ENCODE measurements at places on chromosomes 13 and 19. TPM values are rescaled to one million over a fixed set of nuclear protein-coding genes. Genes with fewer than 3 reads are reported as not detected.
A peak's percentile ranks its signal among the peaks of the same experiment; 100 is the strongest.

DNA sequence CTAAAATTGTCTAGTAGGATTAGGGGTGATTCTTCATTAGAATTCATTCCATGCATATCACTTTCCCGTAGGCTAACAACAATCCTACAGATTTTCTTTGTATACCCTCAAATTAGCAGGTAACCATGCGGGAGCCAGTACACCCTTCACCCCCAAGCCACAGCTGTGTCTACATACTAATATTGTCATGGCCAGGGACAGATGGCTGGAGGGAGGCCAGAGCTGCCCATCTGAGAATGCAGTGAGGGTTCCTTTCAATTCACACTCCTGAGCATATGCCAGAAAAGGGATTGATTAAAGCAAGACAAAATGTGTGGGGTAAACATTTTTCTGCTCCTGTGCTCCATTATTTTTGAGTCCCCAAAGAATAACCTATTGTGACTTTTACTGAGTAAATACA is 68.9 kb downstream of the FREM2 start:
- DNase-seq, result no peak

The GPR4 gene
- not detected for total RNA-seq

- peak; percentile 63 for DNase-seq
Observed at GRCh38 chr19:14002571-14003250, 3.4 kb downstream of the RFX1 start.

GRCh38 chr13:18714889-18715288 is 466.7 kb downstream of the TUBA3C start:
- DNase-seq, result no peak

GRCh38 chr19:40806423-40807146 is 7.6 kb downstream of the EGLN2 start:
- DNase-seq, result peak; percentile 87

GRCh38 chr19:17933414-17934129 is 757 bp downstream of the CCDC124 start:
- no peak for DNase-seq

GRCh38 chr19:45901432-45901911 is 941 bp downstream of the MYPOP start:
- peak; percentile 50 for DNase-seq

The SIX5 gene
- total RNA-seq, result 2.8 TPM
